ENCODE measurements at places on chromosomes 7 and 10.

GRCh38 chr7:141567432-141567831, 16.2 kb downstream of the AGK start:
- no peak for DNase-seq

GRCh38 chr10:58932577-58933314, 243.7 kb upstream of the PHYHIPL start:
- DNase-seq: no peak

- no peak for DNase-seq
These were observed 23.9 kb upstream of the DNAJB6 start for GRCh38 chr7:157312941-157313340.

DNA sequence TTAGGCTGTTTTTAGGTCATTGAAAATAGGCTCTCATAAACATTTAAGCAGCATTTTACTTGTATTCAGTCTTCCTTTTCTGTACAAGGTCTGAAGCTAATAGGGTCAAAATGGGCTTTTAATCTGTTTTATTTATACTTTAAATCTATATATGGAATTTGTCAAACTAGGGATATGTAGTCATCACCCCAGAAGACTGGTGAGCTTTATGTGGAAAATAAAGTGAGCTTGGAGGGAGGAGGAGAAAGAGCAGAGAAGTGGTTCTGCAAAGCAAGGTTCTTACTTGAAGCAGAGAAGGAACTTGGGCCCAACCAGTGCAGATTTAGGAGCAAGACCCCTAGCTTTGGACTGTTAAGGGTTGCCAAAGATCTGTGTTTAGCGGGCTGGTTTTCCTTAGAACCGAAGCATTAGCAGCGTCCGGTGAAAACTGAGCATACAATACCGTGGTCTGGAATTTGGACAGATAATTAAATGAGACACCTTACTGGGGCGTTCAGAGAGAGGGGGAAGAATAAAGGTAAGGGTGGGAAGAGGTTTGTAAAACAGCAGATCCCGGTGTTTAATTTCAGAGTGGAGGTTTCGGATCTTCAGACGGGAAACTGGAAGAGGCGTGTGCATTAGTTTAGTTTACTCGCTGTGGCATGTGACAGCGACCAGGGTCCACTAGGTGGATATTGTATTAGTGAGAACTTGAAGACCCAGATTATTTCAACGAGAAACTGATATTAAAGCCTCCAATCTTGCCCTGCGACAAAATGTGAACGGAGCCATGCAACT, 2.4 kb downstream of the BAMBI start:
- no peak for DNase-seq

DNA sequence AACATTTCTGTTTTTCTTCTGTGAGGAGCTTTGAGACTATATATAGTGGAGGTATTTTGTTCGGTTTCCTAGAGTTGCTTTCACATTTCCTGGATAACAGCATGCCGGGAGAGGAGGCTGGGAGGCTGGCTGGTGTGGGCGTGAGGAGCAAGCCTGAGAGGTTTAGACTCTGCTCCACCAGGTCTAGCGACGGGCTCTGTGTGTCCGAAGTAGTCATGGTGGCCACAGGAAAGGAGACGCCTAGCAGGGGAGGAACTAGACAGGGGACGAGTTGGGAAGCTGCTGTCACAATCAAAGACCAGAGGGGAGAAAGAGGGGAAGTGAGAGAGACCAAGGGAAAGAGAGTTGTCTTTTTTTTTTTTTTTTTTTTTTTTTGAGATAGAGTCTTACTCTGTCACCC, 19.6 kb downstream of the PTPRE start:
- DNase-seq: no peak

- DNase-seq: no peak
These were observed 262.2 kb downstream of the BAMBI start for GRCh38 chr10:28939281-28940157.

DNA sequence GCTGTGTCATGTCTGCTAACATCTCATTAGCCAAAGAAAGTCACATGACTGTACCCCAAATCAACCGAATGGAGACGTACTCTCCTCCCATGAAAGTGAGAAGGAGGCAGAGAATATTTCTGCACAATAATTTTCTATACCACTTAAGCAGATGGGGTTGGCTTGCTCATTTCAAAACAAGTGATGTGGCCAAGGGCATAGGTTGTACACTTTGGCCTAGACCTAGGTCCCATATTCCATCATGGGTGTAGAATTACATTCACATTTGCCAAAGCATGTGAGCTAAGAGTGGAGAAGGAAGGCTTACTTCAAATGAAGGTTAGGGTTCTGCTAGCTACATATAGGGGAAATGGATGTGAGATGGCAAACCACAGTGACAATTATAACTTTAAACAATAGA, 83.0 kb downstream of the ZNF365 start:
- no peak for DNase-seq

GRCh38 chr10:34528320-34528719, 286.8 kb downstream of the PARD3 start:
- no peak for DNase-seq

- DNase-seq: no peak
These were observed 21.2 kb downstream of the CEP41 start for GRCh38 chr7:130419658-130420057.

GRCh38 chr7:117848941-117849340, 24.3 kb downstream of the CTTNBP2 start:
- no peak for DNase-seq

DNA sequence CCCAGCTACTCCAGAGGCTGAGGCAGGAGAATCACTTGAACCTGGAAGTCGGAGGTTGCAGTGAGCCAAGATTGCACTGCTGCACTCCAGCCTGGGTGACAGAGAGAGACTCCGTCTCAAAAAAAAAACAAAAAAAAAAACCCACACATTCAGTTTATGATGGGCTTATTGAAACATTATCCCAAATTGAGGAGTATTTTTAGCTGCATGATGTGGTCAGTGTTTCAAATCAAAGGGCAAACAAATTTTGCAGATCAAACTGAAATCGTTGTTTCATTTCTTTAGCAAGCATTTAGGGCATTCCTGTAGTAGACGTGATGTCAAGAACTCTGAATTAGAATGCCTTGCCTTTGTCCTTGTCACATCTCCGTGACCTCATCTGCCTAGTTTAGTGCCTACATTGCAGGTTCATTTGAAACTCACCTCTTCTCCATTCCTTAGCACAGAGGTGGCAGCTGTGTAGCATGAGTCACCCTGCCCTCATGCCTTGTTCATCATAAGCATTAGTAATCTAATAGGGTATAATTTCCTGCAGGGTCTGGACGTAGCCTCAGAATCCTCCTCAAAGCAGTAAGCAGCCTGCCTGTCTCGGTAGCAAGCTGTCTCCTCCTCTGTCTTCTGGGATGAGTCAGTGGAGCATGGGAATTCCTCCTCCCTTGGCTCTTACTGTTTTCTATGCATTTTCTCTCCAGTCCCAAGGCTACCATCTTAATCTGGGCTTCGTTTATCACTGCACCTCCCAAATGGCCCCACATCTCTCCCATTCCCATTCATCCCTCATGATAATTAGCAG, 73.8 kb downstream of the CUL1 start:
- no peak for DNase-seq

DNA sequence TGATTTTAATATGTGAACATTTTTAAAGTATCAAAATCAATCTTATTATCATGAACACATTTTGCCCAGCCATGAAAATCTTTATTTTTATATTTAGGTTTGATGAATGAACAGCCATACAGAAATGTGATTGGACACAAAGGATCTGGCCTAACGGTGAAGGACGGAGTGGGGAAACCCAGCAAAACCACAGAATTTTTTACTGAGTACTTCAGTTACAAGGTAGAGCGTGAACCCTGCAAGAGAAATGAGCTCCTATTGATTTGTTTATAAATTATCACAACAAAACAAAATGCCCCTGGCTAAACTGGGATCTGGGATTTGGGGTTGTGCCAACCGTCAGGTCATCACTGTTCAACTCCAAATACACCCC, 118.8 kb downstream of the JAZF1 start:
- DNase-seq: no peak

- no peak for DNase-seq
These were observed 31.4 kb upstream of the BTBD16 start for GRCh38 chr10:122239578-122240257.

- no peak for DNase-seq
These were observed 11.5 kb upstream of the PRKAG2 start for GRCh38 chr7:151888079-151889067.

GRCh38 chr7:98945852-98946251, 67.5 kb downstream of the TRRAP start:
- no peak for DNase-seq

DNA sequence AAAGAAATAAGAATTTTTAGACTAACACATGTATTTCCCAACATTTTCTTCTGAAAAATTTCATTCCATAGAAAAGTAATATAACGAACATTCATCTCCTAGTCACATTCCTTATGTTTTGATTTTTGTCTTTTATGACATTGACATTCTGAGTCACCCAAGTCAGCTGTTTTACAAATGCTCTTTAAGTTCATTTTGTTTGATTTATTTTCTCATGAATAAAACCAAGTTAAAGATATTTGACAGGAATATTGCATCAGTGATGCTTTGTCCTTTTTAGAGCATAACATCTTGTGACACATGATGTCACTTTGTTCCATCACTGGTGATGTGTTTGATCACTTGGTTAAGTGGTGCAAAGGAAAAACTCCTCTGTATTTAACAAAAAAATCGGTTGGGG, 48.4 kb downstream of the HGF start:
- DNase-seq: no peak

- DNase-seq: no peak
These were observed 359.3 kb downstream of the PLXNA4 start for GRCh38 chr7:132216847-132217525.

- no peak for DNase-seq
These were observed 19.1 kb upstream of the MTPAP start for GRCh38 chr10:30368065-30368718.

GRCh38 chr7:133859871-133860450, 267.2 kb upstream of the LRGUK start:
- no peak for DNase-seq

GRCh38 chr10:23095404-23095965, at the start of gene MSRB2:
Gene MSRB2 (plus strand): TSS chr10:23095579. CDS start chr10:23095609, 30 bp downstream.
- peak; percentile 49 for DNase-seq

DNA sequence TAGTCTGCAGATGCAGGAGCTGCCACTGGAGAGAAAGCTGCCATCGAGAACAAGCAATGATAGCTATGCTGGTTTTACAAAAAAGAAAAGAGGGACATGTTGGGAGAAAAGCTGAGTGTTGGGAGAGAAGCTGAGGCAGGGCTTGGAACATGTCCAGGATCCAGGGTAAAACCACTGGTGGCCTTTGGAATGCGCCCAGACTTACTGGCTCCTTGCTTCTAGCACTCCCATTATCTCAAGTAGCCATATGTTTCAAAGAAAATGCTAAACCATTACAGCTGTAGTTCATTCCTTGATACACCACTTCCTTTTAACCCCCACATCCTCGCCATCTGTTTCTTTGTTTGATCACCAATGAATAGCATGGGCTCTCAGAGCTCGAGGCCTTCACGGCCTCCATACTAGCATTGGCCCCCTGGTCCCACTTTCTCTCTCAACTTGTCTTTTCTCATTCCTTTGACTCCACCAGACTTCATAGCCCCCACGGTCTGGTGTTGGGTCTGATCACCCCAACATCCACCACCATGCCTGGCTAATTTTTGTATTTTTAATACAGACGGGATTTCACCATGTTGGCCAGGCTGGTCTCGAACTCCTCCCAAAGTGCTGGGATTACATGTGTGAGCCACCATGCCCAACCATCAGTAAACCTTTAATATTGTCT, 23.8 kb upstream of the PLAC9 start:
- no peak for DNase-seq

DNA sequence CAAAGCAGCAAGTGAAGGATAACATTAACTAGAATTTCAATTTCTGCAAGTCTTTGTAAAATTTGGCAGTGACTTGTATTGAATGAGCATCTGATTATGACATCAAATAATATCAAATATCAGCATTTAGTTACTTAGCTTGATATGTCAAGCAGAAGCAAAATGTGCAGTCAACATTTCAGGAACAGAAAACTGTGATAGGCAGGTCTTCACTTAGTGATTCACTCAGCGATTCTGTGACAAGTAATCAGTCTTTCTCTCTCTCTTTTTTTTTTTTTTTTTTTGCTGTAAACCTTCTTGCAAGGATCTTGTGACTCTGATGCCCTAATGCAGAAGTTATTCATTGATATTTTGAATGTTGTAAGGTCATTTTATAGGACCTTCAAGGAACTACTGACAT, 307.1 kb downstream of the MTERF1 start:
- DNase-seq: no peak

- no peak for DNase-seq
These were observed 23.5 kb downstream of the CAMK1D start for GRCh38 chr10:12372846-12373245.

- DNase-seq: no peak
These were observed 813 bp upstream of the MTURN start for GRCh38 chr7:30133736-30134610.

- DNase-seq: no peak
These were observed 1.5 kb downstream of the MEST start for GRCh38 chr7:130493275-130493873.

- DNase-seq: peak; percentile 29
These were observed 599.6 kb downstream of the INHBA start for GRCh38 chr7:41103331-41103730.

DNA sequence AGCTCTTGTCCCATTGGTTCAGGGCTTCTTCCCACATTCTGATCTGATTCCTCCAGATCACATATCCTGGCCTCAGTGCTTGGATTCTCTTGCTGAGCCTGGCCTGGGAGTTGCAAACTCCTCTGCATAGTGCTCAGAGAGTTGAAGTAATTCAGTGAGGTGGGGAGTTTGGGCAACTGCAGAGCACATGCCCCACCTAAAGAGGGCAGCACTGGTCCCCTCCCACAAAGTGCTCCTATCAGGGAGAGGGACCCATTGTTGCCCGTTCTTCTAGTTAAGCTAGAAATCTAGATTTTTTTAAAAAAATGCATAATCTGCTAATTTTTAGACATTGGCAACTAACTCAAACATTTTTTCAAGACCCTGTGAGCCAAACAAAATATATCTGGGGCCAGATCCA, 45.1 kb downstream of the CHN2 start:
- no peak for DNase-seq

- no peak for DNase-seq
These were observed 294.6 kb downstream of the PTEN start for GRCh38 chr10:88157981-88158465.

DNA sequence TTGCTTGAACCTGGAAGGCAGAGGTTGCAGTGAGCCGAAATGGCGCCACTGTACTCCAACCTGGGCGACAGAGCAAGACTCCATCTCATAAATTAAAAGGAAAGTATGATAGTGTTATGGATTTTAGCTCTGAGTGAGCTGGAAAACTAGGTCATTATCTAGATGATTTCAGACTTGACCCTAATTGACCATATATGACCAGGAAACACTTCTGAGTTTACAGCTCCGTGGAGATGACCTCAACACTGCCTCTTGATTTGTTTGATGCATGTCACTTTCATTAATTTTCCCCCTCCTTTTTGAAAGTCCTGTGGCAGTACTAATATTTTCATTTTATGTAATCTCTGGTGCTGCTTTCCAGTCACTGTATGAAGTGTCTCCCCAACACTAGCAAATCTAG, 7.8 kb upstream of the SEC61A2 start:
- no peak for DNase-seq

GRCh38 chr7:81165070-81165469, 246.2 kb upstream of the SEMA3C start:
- DNase-seq: no peak

- no peak for DNase-seq
These were observed 9.4 kb downstream of the ZCWPW1 start for GRCh38 chr7:100418930-100419659.

- no peak for DNase-seq
These were observed 82.5 kb upstream of the PCBD1 start for GRCh38 chr10:70970830-70971229.

All from stimulated activated naive B cell treated with anti-CD40 and anti-IgM and Interleukin-4, amounts not matched to agents 10 μg/mL and 1 μg/mL and 100 μg/mL, for 72 hours (primary cell).